ENCODE measurements at places on chromosomes 12 and 14. TPM values are rescaled to one million over a fixed set of nuclear protein-coding genes. Genes with fewer than 3 reads are reported as not detected.

The LRP1-AS gene
- polyA plus RNA-seq = not detected

The KCNA1 gene
- polyA plus RNA-seq = not detected

The MIP gene
- 0.14 TPM for polyA plus RNA-seq

The GARIN6 gene
- not detected for polyA plus RNA-seq

The PZP gene
- polyA plus RNA-seq = 0.36 TPM

The DIO3 gene
- 0.34 TPM for polyA plus RNA-seq

The GLIPR1L2 gene
- polyA plus RNA-seq = 2.1 TPM

The SLC8A3 gene
- polyA plus RNA-seq = 0.07 TPM

The PROX2 gene
- not detected for polyA plus RNA-seq

The TAOK3 gene
- 16.9 TPM for polyA plus RNA-seq

The BMP4 gene
- polyA plus RNA-seq = 8.0 TPM

The SIX4 gene
- polyA plus RNA-seq = 1.1 TPM

The MARS1 gene
- 54.9 TPM for polyA plus RNA-seq

DNA sequence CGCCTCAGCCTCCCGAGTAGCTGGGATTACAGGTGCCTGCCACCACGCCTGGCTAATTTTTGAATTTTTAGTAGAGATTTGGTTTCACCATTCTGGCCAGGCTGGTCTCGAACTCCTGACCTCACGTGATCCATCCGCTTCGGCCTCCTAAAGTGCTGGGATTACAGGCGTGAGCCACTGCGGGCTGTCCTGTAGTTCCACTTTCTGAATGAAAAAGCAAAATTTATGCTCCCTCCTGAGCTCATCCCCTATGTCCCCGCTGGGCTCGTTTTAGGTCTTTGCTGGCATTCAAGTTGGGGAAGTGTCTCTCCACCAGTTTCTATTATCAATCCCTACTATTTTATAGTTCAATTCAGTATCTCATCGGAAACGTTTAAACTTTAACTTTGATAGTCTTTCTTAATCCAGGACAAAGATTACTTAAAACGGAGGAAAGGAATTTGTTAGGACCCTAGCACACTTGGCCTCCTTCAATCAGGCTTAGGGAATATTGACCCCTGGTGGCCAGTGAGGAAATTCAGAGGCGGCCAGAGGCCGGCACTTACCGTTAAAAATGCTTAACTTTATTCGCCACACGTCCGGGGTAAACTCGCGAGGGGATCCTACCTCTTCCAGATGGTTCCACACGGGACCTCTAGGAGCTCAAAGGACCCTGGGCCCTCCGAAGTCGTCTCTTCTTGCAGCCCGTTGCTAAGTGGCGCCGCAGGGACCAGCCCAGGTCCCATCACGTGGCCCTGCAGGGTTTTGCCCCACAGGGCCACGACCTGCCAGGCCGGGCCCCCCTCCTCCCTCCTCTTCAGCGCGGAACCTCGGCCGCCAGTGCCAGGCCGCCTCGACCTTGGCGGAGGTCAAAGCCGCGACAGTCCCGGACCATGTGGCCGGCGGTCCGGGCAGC lies 11.4 kb upstream of the DNAL1 start:
- DNase-seq = peak; percentile 79

GRCh38 chr12:45913631-45914030 lies 76.7 kb downstream of the SCAF11 start:
- DNase-seq = no peak

- DNase-seq = no peak
These were observed 30.4 kb downstream of the RAP1B start for GRCh38 chr12:68641138-68641537.

GRCh38 chr12:131962069-131962468 lies 12.3 kb downstream of the EP400 start:
- DNase-seq = no peak

- no peak for DNase-seq
These were observed 58.8 kb downstream of the PIK3C2G start for GRCh38 chr12:18320036-18320617.

- DNase-seq = no peak
These were observed 87.9 kb downstream of the ALX1 start for GRCh38 chr12:85367936-85368335.

DNA sequence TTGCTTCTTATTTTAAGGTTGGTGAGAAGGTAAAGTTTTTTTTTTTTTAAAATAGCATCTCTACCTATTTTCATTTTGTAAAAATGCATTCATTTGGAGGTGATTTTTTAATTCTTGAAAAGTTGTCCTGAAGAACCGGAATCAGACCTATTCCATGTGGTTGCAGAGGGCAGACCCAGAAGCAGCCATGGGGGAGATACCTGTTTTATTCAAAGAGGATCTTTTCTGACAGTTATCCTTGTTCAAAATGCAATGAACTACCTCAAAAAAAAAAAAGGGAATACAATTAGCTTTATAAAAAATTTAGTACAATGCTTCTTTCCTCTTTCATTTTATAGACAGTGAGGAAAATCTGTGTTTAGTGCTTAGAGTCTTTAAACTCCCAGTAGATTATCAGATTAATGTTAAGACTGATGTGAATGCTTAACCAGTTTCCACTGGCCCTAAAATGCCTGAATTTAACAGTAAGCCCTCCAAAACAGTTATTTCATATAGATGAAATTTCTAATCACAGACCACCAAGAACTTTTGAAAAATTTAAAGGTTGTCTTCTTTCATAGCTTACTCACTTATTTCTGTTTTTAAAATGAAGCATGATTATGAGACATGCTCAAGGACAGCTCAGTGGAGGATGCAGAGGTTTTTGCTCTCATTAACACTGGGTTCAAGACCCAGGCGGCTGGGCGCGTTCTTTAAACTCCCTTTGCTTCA lies 8.6 kb upstream of the NEMF start:
- no peak for DNase-seq

DNA sequence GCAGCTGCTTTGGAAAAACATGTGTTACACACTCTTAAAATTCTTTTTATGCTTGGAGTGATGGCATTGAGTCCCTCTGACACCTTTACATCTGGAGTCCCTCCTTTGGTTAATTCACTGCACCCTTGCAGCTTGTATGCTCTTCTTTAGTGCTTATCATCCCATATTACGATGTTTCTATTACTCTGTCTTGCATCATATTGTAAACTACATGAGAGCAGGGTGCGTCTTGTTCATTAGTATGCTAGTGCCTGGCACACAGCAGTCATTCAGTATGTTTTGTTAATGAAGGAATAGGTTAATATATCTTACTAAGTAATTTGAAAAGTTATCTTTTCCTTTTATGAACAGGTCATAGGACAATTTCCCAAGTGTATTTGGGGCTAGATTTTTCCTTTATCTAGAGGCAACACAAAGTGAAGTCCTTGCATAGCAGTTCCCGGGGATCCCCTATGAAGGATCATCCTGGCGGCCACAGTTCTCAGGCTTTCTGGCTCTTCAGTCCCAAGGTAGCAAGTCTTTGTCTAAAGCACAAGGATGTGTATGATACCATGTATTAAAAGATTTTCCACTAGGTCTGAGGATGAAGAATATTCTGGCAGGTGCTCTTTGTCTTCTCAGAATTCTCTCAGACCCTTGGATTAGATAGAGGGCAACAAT lies 363.8 kb downstream of the FUT8 start:
- DNase-seq = no peak

- no peak for DNase-seq
These were observed 20.0 kb upstream of the KDM2B start for GRCh38 chr12:121600702-121601336.

GRCh38 chr14:54642801-54643695 lies 76.1 kb downstream of the SAMD4A start:
- DNase-seq = no peak

GRCh38 chr14:96574171-96574632 lies 72.0 kb downstream of the PAPOLA start:
- no peak for DNase-seq

GRCh38 chr14:22872833-22873520 lies 1.4 kb downstream of the LRP10 start:
- DNase-seq = no peak

GRCh38 chr14:69259527-69260189 lies at the start of gene GALNT16:
GALNT16 (plus strand) TSS chr14:69260158; CDS start chr14:69260291, 133 bp downstream.
- DNase-seq = peak; percentile 78

GRCh38 chr12:125124320-125124966 lies 59.2 kb downstream of the AACS start:
- no peak for DNase-seq

DNA sequence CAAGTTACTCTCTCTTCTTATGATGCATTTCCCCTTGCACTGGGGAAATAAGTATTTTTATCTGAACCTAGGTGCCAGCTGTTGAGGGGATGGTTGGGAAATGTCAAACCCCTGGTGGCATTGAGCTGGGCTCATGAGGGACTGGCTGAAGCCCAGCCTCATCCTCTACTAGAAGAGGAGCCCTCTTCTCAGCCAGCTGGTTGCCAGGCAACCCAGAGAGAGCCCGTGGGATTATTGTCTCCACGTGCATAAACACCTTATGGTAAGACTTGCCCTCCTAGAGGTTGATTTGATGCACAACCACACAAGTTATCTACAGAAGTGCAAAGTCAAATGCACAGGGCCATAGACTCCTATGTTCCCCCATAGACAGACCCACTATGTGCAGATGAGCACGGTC lies 89.8 kb downstream of the WSCD2 start:
- no peak for DNase-seq

GRCh38 chr14:20427231-20428009 lies 8.5 kb downstream of the KLHL33 start:
- DNase-seq = no peak

DNA sequence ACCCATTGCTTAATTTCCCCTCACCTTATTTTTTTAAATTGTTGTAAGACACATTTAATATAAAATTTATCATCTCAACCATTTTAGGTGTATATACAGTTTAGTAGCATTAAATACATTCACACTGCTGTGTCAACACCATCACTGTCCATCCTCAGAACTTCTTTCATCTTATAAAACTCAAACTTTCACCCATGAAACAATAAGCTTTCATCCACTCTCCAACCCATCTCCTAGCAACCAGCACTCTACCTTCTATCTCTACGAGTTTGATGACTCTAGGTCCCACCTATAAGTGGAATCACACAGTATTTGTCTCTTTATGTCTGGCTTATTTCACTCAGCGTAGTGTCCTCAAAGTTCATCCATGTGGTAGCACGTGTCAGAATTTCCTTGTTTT lies 75.5 kb downstream of the TBX3 start:
- DNase-seq = no peak

GRCh38 chr14:103070263-103070885 lies 13.0 kb upstream of the CDC42BPB start:
- DNase-seq = no peak

DNA sequence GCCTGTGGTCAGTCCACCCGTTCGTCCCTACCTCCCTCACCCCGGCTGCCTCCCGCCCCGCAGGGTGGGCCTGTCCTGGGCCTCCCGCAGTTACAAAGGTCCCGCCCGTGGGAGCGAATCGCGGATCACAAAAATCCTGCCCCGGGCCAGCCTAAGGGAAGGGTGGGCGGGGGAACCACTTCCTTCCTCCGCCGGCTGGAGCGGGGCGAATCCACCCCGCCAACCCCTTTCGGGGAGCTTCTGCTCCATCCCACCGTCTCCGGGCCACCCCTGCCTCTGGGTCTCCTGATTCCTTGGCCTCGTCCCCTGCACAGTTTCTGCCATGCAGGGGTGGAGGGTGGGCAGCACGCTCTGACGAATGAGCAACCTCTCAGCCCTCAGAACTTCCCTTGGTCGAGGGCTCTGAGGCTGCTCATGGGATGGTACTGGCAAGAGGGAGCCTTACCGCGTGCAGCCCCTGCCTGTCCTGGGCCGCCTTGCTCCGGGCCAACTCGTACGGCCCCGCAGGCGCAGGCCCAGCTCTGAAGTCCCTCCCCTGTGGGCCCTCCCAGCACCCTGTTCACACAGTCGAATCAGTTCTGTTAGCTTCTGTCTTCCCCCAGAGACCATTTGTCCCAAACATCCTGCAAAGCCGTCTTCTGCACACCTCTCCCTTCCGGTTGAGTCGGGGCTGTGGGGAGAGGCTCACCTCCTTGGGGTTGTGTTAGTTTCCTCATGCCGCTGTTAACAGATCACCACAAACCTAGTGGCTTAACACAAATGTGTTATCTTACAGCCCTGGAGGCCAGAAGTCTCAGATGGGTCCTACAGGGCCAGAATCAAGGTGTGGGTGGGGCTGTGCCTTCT lies 589 bp upstream of the HVCN1 start:
- peak; percentile 72 for DNase-seq

GRCh38 chr12:30926243-30927221 lies at the start of gene TSPAN11:
TSPAN11 (plus strand) TSS chr12:30926748; CDS start chr12:30953992, 27,244 bp downstream.
- DNase-seq = peak; percentile 65
